ENCODE measurements at places on chromosomes 13 and 19. TPM values are rescaled to one million over a fixed set of nuclear protein-coding genes. Genes with fewer than 3 reads are reported as not detected.
A peak's percentile ranks its signal among the peaks of the same experiment; 100 is the strongest.

The EBI3 gene
- 5.7 TPM for total RNA-seq

GRCh38 chr13:79846386-79846785 is 365.4 kb downstream of the NDFIP2 start:
- no peak for DNase-seq
- H3K27ac ChIP-seq, result no peak overlapping the region
- no peaks in the 10 kb centered on the region for H3K27me3 ChIP-seq
- no peak overlapping the region for H3K4me3 ChIP-seq
- no peaks in the 10 kb centered on the region for H3K4me1 ChIP-seq

The NCAN gene
- 0.14 TPM for total RNA-seq

- DNase-seq, result no peak
- no peaks in the 10 kb centered on the region for H3K27me3 ChIP-seq
- H3K4me1 ChIP-seq, result peaks cover 3% of the 10 kb centered on the region
- H3K27ac ChIP-seq, result no peak overlapping the region
Measured at GRCh38 chr19:6253954-6254733, 25.6 kb downstream of the MLLT1 start.

- no peak for DNase-seq
- no peaks in the 10 kb centered on the region for H3K36me3 ChIP-seq
- H3K4me3 ChIP-seq, result no peak overlapping the region
Measured at GRCh38 chr19:2166741-2167738, 3.3 kb downstream of the DOT1L start.

DNA sequence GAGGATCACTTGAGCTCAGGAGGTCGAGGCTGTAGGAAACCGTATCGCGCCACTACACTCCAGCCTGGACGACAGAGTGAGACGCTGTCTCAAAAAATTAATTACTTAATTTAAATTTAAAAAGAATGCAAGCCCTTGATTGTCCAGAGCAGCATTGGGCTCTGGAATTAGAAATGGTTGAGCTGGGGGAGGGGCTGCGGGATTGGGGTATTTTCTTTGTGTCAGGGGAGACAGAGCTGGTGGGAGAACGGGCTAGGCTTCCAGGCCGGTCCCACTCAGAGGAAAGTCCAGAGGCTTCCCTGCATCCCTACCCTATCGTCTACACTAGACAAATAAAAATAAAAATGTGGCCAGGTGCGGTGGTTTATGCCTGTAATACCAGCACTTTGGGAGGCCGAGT is 2.2 kb upstream of the RAB3A start:
- no peak for DNase-seq
- peaks cover 51% of the 10 kb centered on the region for H3K27me3 ChIP-seq
- peaks cover 16% of the 10 kb centered on the region for H3K4me1 ChIP-seq

The EPS8L1 gene
- 2.3 TPM for total RNA-seq

DNA sequence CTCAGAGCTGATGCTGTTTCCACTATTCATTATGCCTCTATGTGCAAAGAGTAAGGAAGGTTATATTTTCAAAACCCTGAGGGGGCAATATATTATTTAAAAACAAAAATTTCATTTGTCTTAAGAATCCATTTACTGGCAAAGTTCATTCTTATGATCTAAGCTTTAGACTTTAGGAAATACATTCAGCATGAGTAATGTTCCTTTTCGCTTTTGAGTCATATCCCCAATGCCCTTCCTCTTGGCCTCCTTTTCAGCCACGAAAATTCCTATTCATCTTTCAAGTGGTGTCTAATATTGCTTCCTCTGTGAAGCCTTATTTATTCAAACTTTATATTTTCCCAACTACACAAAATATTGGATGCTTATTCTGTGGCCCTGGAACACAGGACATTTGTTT is 1317.0 kb downstream of the PCDH9 start:
- no peak for DNase-seq
- no peaks in the 10 kb centered on the region for H3K27me3 ChIP-seq
- no peak overlapping the region for H3K4me3 ChIP-seq
- no peak overlapping the region for H3K27ac ChIP-seq
- H3K36me3 ChIP-seq, result no peaks in the 10 kb centered on the region

The CYP2F1 gene
- total RNA-seq, result not detected

DNA sequence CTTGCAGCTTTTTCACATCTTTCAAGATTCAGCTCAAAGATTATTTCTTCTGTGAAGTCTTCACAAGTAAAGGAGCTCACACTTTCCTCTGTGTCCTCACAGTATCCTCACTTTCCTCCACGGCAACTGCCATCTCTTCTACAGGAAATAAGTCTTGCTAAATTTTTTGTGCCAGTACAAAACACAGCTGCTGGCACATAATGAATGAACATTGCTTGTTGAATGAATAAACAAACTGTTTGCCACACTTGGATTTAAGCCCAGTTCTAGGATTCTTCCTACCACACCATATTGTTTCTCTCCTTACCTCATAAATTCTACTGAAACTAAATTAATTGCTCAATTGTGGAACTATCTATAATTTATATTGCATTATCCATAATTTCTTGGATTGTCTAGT is 59.5 kb downstream of the RAP2A start:
- DNase-seq, result no peak
- H3K4me1 ChIP-seq, result no peaks in the 10 kb centered on the region
- H3K27me3 ChIP-seq, result peaks cover 2% of the 10 kb centered on the region
- no peaks in the 10 kb centered on the region for H3K36me3 ChIP-seq
- H3K4me3 ChIP-seq, result no peak overlapping the region

DNA sequence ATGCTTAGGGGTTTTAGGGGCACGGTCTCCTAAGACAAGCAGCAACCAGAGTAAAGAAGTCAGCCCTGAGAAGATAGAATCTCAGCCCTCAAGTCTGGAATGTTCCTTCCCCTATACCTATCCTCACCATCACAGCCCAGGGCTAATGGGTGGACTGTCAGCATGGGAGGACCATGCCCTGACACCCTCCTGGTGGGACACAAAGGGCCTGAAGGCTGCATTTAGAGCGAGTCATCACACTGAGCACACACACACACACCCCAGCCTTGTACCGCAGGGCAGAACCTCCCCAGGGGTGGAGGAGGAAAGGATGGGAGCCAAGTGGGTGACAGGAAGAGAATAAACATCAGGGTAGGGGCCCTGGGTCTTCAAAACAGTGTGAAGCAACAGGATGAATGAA is 174.8 kb upstream of the SERP2 start:
- no peak for DNase-seq
- no peaks in the 10 kb centered on the region for H3K27me3 ChIP-seq
- H3K4me1 ChIP-seq, result peaks cover 34% of the 10 kb centered on the region
- H3K36me3 ChIP-seq, result no peaks in the 10 kb centered on the region
- no peak overlapping the region for H3K4me3 ChIP-seq
- no peak overlapping the region for H3K27ac ChIP-seq

DNA sequence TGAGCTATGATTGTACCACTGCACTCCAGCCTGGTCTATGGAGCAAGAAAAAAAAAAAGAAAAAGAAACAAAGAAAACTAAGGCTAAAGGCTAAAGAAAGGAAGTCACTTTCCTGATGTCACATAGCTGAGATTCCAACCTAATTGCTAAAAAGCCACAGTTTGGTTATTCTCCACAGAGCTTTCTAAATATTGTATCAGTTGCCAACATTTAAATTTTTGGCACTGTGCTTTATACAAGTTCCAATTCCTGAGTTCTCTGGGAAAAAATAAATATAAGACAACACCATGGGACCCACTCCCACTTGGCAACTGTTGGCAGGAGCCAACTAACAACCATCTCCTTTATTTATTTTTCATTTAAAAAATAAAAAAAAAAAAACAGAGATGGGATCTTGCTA is 11.2 kb upstream of the LYPD3 start:
- H3K36me3 ChIP-seq, result peaks cover 8% of the 10 kb centered on the region
- no peak overlapping the region for H3K4me3 ChIP-seq
- no peaks in the 10 kb centered on the region for H3K27me3 ChIP-seq
- no peaks in the 10 kb centered on the region for H3K4me1 ChIP-seq
- no peak for DNase-seq
- no peak overlapping the region for H3K27ac ChIP-seq

DNA sequence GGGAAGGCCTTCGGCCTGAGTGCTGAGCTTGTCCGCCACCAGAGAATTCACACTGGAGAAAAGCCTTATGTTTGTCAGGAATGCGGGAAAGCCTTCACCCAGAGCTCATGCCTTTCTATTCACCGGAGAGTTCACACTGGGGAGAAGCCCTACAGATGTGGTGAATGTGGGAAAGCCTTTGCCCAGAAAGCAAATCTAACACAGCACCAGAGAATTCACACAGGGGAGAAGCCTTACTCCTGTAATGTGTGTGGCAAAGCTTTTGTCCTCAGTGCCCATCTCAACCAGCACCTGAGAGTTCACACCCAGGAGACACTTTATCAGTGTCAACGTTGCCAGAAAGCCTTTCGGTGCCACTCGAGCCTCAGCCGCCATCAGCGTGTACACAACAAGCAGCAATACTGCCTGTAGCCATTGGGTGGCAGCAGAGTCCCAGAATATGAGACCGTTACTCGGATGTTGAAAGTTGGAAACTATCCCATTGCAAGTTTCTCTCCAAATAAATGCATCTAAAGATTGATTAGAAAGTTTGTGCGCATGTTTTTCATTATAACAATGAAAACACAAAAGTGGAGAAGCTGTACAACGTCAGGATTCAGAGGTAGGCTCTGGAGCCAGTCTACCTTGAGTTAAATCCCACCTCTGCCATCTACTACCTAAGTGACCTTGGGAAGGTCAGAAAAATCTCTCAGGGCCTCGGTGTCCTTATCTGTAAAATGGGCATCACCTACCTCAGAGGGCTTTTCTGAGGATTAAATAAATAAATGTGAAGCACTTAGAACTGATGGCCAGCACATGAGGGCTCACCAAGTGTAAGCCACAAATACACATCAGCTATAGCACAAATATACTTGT is 21.1 kb downstream of the ZNF473 start:
- peaks cover 15% of the 10 kb centered on the region for H3K27me3 ChIP-seq
- peaks cover 46% of the 10 kb centered on the region for H3K36me3 ChIP-seq
- peaks cover 14% of the 10 kb centered on the region for H3K4me1 ChIP-seq
- no peak overlapping the region for H3K4me3 ChIP-seq
- no peak for DNase-seq
- no peak overlapping the region for H3K27ac ChIP-seq

The PPM1N gene
- total RNA-seq, result 4.8 TPM

GRCh38 chr19:40305403-40305802 is 20.3 kb upstream of the AKT2 start:
- no peaks in the 10 kb centered on the region for H3K4me1 ChIP-seq
- DNase-seq, result peak; percentile 74
- H3K27ac ChIP-seq, result no peak overlapping the region
- no peaks in the 10 kb centered on the region for H3K27me3 ChIP-seq

The DCLK1 gene
- 2.5 TPM for total RNA-seq

GRCh38 chr13:110273254-110273653 is 33.7 kb downstream of the COL4A1 start:
- no peak overlapping the region for H3K4me3 ChIP-seq
- H3K27ac ChIP-seq, result no peak overlapping the region
- H3K36me3 ChIP-seq, result no peaks in the 10 kb centered on the region
- DNase-seq, result no peak
- no peaks in the 10 kb centered on the region for H3K27me3 ChIP-seq
- H3K4me1 ChIP-seq, result no peaks in the 10 kb centered on the region

The SMIM44 gene
- not detected for total RNA-seq

The GNG8 gene
- total RNA-seq, result 3.8 TPM

The TMPRSS9 gene
- total RNA-seq, result 0.09 TPM

- H3K4me3 ChIP-seq, result no peak overlapping the region
- H3K4me1 ChIP-seq, result no peaks in the 10 kb centered on the region
- H3K27ac ChIP-seq, result no peak overlapping the region
Measured at GRCh38 chr13:80552851-80553440, 212.0 kb upstream of the SPRY2 start.

The RFPL4AL1 gene
- total RNA-seq, result 0.28 TPM

DNA sequence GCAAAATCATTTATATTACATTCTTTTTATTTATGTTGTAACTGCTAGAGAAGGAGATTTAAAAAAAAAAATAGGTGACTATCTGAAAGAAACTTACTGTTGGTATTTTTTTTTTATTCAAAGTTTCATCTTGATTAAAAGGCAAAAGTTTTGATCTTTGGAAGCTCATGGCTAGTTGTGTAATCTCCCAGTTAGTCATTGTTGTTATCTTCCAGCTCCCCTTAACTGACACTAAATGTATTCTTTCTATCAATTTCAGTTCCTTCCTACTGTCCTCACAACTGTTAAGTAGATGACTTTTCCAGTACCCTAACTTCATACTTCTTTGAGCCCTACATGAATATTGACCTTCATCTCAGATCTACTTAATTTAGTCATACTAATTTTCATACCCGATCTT is 71.1 kb downstream of the PIBF1 start:
- no peaks in the 10 kb centered on the region for H3K4me1 ChIP-seq
- H3K27ac ChIP-seq, result no peak overlapping the region
- DNase-seq, result no peak
- no peaks in the 10 kb centered on the region for H3K27me3 ChIP-seq
- H3K4me3 ChIP-seq, result no peak overlapping the region
- peaks cover 14% of the 10 kb centered on the region for H3K36me3 ChIP-seq

DNA sequence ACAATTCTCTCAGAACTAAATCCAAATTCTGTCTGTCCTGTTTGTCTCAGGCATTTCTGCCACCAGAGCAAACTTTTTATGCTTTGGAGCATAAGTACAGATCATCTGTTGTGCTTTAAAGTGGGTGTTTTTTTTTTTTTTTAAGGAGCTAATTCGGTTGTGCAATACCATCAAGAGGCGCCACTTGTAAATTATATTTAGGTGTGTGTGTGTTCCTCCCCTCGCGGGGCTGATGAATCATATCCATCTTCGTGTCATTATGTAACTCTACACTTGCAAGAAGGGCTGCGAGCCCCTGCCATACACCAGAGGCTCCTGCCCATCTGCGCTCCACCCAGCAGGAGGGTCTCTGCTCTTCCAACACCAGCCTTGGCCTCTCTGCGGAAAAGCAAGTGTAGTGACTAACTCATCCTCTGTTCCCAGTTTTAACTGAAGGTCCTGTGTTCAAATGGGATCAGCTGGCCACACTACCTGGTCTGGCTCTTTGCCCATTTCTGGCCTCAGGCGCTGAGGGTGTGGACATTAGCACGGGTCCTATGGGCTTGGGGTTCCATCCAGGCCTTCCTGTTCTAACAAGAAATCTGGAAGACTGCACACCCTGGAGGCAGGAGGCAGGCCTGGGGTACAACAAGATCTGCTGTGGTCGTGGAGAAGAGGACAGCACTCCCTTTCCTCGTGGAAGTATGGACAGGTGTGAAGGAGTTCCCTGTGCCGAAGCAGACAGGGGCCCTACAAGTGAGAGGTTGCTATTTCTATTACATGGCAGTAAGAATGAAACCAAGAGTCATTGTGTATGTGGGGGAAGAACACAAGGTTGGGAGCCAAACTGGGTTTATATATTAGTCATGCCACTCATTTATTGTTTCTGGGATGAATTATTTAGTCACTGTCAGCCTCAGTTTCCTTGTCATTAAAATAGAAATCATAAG is 96.1 kb upstream of the MBNL2 start:
- H3K4me3 ChIP-seq, result no peak overlapping the region
- no peaks in the 10 kb centered on the region for H3K36me3 ChIP-seq
- no peak for DNase-seq
- no peak overlapping the region for H3K27ac ChIP-seq
- H3K4me1 ChIP-seq, result peaks cover 2% of the 10 kb centered on the region

All from thymus (tissue), 14 donors.